Stimulated activated CD4-positive, alpha-beta T cell treated with anti-CD3 and anti-CD28 coated beads, Interleukin-12 subunit alpha, Interleukin-12 subunit beta, amount 100 ng/mL, for 48 hours (primary cell): ENCODE measurements at places on chromosomes 11 and 22.

GRCh38 chr11:118442908-118443589 is 6.8 kb downstream of the KMT2A start:
- no peak for DNase-seq

- DNase-seq, result no peak
Observed at GRCh38 chr22:16933291-16934282, 74.4 kb downstream of the GAB4 start.

GRCh38 chr22:24156141-24156912 is 25.0 kb upstream of the SUSD2 start:
- DNase-seq, result no peak

DNA sequence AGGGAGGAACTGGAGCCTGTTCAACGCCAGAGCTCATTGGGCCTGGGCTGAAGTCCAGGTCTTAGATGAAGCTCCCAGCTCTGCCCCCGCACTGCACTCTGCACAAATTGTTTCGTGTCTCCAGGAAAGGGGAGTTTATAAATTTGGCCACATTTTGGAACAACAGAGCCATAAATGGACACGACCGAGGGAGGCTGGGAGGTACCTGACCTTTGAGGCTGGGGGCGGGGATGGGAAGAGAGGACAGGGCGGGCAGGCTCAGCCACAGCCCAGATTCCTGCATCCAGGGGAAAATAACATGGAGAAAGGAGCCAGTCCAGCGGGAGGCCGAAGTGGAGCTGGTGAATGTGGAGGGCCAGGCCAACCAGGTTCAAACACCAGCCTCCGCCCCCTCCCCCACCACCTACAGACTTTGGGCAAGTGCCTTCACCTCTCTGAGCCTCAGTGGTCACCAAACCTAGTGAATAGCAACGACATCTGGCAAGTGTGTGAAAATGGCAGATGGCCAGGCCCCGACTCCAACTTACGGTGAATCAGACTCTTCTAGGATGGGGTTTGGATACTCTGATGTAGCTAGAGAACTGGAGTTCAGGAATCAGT is 36.8 kb upstream of the SMTN start:
- DNase-seq, result no peak

- DNase-seq, result no peak
Observed at GRCh38 chr22:17786435-17787161, 12.3 kb upstream of the BID start.

DNA sequence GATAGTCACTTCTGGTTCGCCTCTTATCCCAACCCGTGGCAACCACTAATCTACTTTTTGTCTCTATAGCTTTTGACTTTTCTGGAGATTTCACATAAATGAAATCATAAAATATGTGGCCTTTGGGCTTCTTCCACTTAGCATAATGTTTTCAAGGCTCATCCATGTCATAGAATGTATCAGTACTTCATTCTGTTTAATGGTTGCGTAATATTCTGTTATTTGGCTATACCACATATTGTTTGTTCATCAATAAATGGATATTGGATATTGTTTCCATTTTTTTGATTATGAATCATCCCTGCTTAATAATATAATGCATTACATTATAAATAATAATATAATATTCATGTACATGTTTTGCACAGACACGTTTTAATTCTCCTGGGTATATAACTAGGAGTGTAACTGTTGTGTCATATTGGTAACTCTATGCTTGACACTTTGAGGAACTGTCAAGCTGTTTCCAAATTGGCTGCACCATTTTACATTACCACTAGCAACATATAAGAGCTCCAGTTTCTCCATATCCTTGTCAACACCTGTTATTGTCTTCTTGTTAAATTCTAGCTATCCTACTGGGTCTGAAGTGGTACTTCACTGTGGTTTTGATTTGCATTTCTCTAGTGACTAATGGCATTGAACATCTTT is 181.5 kb downstream of the CADM1 start:
- no peak for DNase-seq

DNA sequence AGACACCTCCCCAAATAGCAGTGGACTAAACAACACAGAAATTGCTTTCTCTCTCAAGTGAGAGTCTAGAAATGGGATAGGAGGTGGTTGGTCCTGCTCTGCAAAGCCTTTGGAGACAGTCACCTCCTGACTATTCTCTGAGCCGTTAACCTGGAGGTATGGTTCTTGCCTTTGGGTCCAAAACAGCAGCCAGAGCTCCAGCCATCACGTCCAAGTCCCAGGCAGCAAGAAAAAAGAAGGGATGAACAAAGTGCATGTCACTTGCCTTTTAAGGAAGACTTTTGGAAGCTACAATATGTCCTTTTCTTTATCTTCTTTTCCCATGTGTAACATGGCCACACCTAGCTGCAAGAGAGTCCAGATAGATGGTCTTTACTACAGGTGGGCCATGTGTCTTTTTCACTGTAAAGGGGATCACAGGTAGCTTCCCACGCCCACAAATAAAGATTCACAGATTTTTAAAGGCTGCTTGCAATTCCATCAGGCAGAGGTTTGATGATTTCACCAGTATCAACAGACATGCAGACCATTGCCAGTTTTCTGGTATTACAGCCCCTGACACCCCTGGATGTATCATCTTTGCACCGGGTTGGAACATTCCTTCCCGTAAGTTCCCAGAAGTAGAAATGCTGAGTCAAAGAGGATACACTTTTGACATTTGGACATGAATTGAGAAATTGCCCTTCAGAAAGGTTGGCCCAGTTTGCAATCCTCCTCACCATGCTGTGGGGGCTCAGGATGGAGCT is 66.0 kb downstream of the MYEOV start:
- no peak for DNase-seq

- DNase-seq, result no peak
Observed at GRCh38 chr22:33300165-33300564, 242.0 kb upstream of the SYN3 start.

DNA sequence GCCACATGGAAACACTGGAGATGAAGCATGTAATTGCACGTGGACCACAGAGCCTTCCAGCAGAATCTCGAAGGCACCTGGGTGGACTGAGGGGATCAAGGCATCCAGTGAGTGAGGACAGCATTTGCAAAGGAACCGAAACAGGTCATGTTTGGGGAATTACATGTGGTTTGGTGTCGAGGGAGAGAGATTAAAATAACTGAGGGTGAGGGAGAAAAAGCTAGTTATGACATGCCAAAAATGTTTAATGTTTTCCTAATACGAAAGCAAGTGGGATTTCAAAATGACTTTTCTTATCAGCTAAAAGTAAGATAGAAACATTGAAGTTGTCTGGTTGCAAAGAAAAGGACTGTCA is 157.1 kb downstream of the BLID start:
- no peak for DNase-seq
